Pulmonary artery endothelial cell (primary cell): ENCODE measurements at places on chromosomes 7 and 10. TPM values are rescaled to one million over a fixed set of nuclear protein-coding genes. Genes with fewer than 3 reads are reported as not detected.

DNA sequence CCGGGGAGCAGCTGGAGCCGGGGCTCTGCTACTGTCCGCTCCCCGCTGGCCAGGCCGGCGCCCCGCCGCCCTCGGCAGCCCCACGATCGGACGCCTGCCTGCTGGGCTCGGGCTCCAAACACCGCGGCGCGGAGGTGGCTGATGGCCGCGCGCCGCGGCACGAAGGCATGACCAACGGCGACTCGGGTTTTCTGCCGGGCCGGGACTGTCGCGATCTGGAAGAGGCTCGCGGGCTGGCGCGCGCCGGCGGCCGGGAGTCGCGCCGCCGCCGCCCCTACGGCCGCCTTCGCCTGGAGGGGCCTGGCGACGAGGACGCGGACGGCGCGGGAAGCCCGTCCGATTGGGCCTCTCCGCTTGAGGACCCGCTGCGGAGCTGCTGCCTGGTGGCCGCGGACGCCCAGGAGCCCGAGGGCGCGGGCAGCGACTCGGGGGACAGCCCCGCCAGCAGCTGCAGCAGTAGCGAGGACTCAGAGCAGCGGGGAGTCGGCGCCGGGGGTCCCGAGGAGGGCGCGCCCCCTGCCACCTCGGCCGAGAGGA is 570 bp downstream of the TBC1D12 start:
- no peak for DNase-seq

- DNase-seq = no peak
Measured at GRCh38 chr10:68296843-68297663, 34.8 kb upstream of the HNRNPH3 start.

- DNase-seq = no peak
Measured at GRCh38 chr10:100670828-100671479, 74.4 kb upstream of the PAX2 start.

HABP2 gene
- not detected in 2 replicates for total RNA-seq

GRCh38 chr10:72821606-72822005 is 71.9 kb upstream of the OIT3 start:
- DNase-seq = no peak
